ENCODE measurements at places on chromosomes 1 and 21.

- DNase-seq = no peak
Measured at GRCh38 chr21:27408826-27409225, 441.9 kb upstream of the ADAMTS5 start.

- no peak for DNase-seq
Measured at GRCh38 chr1:228488818-228489674, 1.9 kb downstream of the RNF187 start.

GRCh38 chr1:77143529-77144121, 75.6 kb downstream of the PIGK start:
- no peak for DNase-seq

GRCh38 chr1:39305555-39305954, 101.1 kb downstream of the MACF1 start:
- no peak for DNase-seq

GRCh38 chr21:8990326-8991087, 1530.9 kb upstream of the TPTE start:
- no peak for DNase-seq

DNA sequence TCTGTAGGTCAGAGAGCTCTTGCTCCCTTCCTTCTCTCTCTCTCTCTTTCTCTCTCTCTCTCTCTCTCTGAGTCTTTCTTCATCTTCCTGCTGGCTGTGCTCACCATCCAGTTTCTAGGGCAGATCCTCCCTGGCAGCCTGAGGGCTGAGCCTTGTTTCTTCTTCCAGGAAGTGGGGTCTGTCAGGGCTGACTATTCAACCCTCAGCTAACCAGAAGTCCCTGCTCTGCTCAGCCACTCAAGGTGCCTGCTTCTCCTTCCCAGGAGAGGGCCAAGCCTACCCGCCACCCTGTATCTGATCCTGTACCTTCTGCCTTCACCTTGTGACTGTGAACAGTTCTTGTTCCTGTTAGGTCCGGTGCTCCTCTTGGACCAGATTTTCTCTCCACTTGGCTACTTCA, 107.6 kb upstream of the ETV3 start:
- DNase-seq = no peak
